ENCODE measurements at places on chromosomes 1 and 21.

DNA sequence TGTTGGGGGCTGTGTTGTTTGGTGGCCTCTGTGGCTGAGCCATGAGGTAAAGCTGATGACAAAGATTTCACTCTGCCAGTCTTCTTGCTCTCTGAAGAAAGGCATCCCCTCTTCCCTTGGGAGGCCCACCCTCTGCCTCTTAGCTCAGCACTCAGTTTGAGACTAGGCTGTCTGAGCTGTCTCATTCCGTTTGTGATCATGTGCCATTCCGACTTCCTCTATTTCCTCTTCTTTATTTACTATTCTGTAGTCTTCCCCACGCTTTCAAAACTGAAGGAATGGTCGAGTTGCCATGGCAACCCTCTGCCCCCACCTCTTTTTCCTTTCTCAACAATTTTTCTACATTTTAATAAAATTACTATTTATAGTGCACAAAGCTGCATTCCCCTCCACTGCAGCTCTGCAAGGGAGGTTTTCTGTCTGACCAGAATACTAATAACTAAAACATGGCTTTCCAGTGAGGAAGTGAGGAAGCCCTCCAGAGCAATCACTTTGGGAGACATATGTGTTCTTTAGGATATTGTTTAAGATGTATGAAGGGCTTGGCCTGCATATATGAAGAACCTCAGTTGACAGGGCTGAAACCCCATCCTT lies 30.8 kb downstream of the KCNA3 start:
- DNase-seq: peak; percentile 72

DNA sequence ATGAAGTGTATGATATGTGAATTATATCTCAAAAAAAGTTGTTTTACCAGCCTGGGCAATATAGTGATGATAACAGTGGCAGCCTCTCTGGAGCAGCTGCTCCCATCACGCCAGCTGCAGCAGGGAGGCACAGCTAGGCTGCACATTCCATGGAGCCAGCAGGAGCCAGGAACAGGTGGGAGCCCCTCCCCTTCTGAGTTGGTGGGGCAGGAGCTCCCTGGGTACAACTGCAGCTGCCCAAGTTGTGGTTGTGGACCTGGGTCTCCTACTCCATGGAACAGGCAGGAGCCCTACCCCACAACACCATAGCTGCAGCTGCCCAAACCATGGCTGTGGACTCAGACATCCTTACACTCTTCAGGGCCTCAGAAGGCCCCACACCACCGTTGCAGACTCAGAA lies 21.7 kb upstream of the FNBP1L start:
- no peak for DNase-seq

DNA sequence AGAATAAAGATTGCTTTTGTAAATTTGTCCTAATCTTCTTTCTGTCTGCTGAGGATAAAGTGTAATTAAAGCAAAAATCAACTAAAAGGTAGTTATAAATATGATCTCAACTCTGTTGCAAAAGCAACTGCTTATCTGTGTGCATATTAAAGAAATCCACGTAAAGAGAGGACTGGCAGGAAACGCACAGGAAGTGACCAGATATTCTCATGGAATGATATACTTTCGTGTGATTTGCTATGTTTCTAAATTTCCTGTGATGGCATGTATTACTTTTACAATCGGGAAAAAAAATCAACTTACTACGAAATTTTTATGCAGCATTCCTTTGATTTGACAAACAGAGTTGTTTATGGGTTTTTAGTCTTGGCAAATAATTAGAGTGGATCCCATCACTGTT lies 75.4 kb downstream of the RGS2 start:
- DNase-seq: no peak

GRCh38 chr1:58573705-58574591 lies 3.1 kb downstream of the TACSTD2 start:
- DNase-seq: no peak

GRCh38 chr21:27024971-27025370 lies 58.1 kb upstream of the ADAMTS5 start:
- no peak for DNase-seq

DNA sequence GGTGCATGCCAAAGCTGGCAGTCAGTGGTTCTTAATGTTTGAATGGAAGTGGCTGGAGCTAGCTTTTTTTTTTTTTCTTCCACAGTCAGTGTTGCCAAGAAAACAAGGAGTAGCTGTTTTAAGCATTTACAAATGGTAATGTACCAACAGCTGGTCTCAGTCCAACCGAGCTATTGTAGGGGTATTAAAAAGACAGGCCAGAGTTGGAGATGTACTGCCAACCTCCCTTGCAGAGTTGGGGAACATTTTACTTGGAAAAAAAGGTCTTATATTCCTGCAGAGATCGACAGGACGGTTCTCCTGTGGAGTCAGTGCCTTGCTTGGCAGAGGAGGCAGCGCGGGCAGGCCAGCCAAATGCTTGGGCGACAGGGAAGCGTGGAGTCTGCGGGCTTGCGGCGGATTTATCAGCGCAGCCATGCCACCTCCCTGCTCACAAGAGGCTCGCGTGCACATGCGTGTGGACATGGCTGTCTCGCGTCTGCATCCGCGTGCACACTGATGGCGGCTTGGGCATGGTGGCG lies 338.1 kb downstream of the RPS6KC1 start:
- no peak for DNase-seq
